ENCODE measurements at places on chromosomes 6 and 20.

DNA sequence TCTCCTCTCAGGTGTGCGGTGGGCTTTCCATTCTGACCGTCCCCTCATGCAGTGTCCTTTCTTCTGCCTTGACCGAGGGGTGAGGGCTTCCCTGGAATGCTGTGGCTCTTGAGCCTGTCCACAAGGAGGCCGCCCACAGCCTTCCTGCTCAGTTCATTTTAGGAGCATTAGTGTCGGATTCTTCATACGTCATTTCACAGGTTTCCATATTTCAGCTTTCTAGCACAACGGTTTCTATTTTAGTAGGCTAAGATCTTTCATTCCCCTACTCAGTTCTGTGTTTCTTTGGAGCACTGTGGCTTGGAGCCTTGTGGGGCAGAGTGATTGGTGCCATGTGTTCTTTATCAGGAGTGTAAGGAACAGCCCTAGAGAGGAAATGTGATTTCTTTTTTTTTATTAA lies 5.5 kb downstream of the PPP1R3G start:
- DNase-seq: no peak

DNA sequence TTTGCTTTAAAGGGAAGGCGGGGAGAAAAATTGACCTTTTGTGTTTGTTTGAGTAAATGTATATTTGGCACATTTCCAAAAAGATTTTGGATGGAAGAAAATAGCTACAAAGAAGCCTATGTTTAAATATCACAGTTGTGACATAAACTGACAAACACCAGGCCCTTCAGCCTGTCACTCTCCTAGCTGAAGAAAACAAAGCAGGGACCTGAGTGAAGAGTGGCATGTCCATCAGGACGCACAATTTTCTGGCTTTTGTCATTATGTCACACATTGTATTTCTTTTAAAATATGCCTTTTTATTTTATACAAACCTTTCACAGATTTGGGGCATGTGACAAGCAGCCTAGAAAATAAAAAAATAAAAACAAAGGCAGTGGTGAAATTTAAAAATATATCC lies 241.2 kb downstream of the OGFRL1 start:
- DNase-seq: no peak

DNA sequence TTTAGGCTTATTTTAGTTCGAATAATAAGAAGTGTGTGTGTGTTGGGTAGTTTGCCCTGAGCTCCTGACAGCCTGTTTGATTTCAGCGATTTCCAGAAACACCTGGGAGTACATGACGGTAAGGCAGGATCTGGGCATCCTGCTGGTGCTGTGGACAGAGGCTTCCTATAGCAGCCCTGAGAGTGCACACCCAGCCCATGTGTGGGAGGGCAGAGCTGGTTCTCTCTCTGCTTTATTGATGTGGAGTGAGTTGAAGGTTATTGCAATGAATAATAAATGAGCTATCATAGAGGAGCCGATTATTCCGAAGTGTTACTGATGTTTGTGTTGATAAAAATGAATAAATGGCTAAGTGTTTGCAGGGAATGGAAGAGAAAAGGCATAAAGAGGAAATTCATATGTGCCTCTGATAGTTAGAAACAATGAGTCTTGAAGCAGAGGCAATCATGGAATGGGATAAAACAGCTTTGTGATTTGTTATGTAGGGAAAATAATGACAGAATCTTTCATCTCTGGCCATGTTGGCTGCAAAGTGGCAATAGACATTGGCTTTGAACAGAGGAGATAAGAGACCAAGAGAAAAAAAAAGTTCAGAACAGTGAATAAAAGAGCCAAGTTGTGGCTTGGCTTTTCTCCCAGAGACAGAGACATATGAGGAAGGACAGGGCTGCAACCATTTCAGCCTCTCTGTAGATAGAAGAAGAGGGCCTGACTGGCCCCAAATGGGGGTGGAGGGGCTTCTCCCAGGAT lies 166.2 kb upstream of the CHD6 start:
- DNase-seq: no peak

DNA sequence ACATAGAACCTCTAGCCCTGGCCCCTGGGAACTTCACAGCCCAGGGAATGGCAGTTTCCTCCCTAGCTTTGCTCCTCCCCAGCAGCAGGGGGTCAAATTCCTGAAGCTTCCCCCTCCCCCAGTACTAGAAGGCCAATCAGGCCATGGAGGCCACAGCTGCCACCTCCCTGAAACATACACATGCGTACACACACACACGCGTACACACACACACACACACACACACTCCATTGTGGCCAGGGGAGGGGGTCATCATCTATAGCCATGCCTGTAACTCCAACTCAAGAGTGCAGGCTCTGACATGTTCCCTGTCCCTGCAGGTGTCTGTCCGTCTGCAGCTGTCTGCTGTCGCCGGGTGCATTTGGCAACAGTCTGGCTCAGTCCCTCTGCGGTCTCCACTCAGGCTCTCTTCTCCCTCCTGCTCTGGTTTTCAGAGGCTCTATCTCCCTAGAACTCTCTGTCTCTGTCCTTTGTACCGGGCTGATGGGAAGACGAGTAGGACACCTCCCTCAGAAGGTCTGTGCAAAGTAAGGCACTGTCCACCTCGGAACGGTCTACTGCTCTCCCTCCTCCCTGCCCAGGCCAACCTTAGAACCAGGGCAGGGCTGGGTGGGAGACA lies 1.4 kb downstream of the LRFN2 start:
- DNase-seq: no peak

GRCh38 chr6:107491138-107491609 lies 1.3 kb downstream of the SOBP start:
- no peak for DNase-seq

DNA sequence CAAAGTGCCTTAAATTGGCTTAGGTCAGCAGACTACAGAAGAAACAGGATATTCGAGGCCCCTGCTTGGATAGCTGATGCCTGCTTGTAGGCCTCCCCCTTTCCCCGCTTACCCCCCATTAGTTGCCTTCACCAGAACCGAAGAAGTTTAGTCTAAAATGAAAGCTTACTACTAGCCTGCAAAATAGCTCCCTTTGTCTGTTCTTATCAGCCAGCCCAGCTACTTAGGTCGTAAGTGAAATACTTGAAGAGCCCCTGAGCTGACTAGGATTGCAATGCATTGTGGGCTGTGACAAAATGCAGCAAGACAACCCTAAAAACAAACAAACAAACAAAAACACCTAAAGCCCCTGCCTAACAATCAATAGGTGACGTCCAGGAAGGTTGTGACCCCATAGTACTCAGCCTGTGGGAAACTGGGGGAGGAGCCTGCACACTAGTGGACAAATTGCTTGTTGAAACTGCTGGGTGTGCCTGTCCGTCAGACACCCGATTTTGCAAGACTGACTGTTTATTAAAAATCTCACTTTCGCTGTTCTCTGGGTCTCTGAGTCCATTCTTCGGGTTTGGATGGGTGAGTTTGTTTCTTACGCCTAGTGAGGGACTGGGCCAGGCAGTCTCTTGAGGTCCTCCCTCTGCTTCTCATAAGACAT lies 105.0 kb upstream of the DUSP22 start:
- DNase-seq: no peak

- DNase-seq: no peak
Measured at GRCh38 chr6:106757267-106757666, 127.9 kb downstream of the QRSL1 start.

DNA sequence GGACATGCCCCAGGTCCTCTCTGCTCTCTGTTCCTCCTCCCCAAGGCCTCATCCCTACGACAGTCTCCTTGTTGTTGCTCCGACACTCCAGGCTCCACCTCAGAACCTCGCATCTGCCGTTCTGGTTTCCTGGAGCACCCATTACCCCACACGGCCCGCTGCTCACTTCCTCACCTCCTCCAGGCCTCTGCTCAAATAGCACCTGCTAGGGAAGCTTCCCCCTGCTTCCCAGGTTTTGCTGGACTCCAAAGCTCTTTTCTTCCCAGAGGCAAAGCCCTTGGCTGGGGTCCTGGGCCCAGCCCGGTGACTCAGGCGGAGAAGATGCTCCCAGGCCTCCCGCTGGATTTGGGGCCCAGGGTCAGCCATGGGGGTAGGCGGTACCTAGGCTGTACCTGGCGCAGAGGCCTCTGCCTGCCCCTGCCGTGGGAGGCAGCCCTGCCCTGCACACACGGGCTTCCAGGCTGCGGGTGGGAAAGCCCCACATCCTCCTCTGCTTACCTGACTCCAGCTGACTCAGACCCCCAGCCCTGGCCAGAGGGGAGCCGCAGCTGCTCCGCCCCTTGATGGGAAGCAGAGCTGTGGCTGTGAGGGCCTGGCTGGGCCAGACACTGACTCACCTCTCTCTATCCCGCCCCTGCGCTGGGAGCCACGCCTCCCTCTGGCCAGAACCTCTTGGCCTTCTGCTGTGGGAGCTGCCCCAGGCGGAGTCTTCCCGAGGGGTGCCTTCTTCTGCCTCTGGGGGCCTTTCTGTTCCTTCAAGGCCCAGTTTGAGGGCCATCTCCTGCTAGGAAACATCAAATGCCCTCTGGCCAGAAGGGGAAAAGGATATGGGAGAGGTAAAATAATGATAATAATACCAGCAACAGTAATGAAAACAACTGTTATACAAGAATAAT lies 130.5 kb downstream of the CEBPB start:
- no peak for DNase-seq

GRCh38 chr6:157449610-157450009 lies 68.6 kb downstream of the ZDHHC14 start:
- DNase-seq: no peak

DNA sequence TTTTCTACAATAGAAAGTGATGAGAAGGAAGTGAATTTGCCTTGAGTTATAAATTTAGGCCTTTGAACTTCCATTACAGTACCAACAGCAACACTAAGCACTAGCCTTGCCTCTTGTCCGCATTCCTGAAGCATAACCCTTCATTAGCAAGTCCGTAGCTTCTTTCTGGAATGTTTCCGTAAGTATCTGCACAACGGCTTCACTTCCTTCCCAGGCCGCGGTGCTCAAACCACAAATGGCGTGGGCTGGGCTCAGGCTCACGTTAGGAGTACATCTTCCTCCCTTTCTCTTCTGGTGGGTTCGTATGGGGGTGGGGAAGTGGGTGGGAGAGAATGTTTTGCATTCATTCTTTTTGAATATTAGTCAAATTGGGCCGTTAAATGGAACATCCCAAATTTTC lies 193.8 kb upstream of the SNX9 start:
- DNase-seq: no peak

GRCh38 chr6:36098920-36099647 lies 31.2 kb upstream of the MAPK13 start:
- no peak for DNase-seq
